ENCODE measurements at places on chromosomes 13 and 19.

DNA sequence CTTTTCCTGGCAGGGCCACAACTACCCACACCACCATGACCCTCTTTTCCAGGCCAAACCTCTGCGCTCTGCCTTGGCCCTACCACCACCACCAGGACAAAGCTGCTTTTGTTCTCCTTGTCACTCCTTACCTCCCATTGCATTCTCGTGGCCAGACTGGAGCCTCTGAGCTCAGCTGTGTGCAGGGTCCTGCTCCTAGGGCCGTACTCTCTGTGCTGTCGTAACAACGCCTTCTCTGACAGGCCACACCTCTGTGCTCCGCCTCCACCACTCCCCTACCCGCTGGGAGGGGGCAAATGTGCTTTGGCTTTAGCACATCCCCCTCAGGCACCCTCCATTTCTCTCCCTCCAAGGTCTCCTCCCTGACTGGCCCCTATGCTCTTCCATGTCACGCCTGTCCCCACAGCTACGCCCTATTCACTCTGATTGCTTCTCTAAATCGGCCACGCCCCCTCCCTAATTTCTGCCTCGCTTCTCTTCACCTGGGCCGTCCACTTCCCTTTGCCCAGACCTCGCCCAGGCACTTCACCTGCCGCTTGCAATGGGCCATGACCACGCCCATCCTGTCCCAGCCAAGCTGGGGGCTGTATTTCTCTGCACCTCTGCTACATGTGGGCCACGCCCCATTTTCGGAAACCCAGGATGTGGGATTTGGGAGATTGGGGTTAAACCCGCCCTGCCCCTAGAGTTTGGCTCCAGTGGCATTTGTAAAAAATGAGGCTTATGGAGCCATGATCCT, 472.3 kb downstream of the KLF12 start:
- DNase-seq = no peak

DNA sequence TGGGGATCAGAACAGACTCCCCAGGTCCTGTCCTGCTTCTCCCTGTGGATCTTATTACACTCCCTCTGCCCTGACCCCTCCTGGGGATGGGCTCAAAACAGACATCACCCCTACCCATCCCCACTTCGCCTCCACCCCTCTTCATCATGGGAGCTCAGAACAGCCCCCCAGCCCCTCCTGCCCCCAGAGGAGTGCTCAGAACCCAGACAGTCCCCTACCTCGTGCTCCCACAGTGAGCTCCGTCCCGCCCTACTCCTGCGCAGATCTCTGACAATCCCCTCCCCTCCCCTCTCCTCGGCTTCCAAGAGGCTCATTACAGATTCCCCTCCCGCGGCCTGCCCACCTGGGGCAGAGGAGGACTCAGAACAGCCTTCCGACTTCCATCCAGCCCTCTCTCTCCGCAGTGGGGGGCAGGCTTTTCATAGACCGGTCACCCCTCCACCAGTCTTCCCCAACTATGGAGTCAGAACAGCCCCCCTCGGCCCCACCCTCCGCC, 6.1 kb downstream of the NXNL1 start:
- no peak for DNase-seq

GRCh38 chr13:80668452-80668851, 327.5 kb upstream of the SPRY2 start:
- no peak for DNase-seq

- peak; percentile 85 for DNase-seq
Measured at GRCh38 chr19:48351341-48351752, 12.4 kb downstream of the TMEM143 start.

Measured in CD4-positive, alpha-beta T cell (primary cell).